ENCODE measurements at places on chromosomes 5 and 9. TPM values are rescaled to one million over a fixed set of nuclear protein-coding genes. Genes with fewer than 3 reads are reported as not detected.

- no peak for DNase-seq
Measured at GRCh38 chr9:136784997-136785361, 6.2 kb upstream of the TMEM141 start.

- DNase-seq: no peak
Measured at GRCh38 chr9:114494776-114495569, 10.3 kb downstream of the WHRN start.

- DNase-seq: no peak
Measured at GRCh38 chr9:15423231-15423985, 732 bp downstream of the SNAPC3 start.

DNA sequence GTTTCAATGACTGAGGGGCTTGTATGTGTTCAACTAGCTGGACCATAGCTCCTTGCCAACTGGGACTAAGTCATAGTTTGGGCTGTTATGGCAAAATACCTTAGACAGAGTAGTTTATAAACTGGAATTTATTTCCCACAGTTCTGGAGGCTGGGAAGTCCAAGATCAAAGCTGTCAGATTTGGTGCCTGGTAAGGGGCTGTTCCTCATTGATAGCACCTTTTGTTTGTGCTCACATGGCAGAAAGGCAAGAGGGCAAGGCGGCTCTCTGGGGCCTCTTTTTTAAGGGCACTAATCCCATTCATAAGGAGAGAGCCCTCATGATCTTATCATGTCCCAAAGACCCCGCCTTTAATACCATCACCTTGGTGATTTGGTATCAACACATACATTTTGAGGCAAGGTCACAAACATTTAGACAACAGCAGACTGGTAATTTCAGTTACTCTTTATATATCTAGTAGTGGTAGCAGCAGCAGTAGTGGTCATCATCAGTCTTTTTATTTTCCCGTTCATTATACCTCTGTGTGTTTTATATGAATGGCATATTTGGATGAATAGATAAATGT, 477.0 kb downstream of the CCDC171 start:
- DNase-seq: no peak

The PGM5 gene
- 49.6 TPM for polyA plus RNA-seq

The RNF183 gene
- 6.6 TPM for polyA plus RNA-seq

The PFN3 gene
- 0.72 TPM for polyA plus RNA-seq

The TMEM161B gene
- 28.2 TPM for polyA plus RNA-seq
